ENCODE measurements at places on chromosomes 3 and 15. TPM values are rescaled to one million over a fixed set of nuclear protein-coding genes. Genes with fewer than 3 reads are reported as not detected.

The C3orf22 gene
- not detected for total RNA-seq

The FEZF2 gene
- total RNA-seq, result not detected

The PLAAT1 gene
- 0.66 TPM for total RNA-seq

The ZNF770 gene
- 16.3 TPM for total RNA-seq

The C3orf62 gene
- total RNA-seq, result 1.6 TPM

The GOLGA8N gene
- 15.9 TPM for total RNA-seq

DNA sequence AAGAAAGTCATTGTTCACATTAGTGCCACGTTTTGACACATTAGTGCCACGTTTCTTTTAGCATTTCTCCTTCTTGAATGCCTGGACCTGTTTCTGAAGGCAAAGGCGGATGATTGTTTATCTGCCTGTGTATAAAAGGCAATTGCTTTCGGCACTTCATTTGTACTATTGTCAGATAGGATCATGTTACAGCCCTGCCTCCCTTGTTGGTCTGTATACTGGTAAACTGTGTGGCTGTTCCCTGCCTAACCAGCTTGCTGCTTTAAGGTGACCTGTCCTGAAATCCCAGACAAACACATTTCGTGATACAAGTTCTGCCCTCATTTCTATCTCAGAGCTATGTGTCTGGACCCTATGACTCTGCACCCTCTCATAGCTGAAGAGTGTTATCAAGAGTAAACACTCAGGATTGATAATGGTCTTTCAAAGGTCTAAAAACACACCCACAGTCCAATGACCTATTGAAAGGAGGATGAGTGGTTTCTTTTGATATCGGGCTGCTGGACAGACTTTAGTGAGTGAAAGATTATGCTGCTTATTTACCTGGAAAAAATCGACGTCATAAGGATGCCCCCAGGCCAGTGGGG, 276.3 kb upstream of the MCTP2 start:
- no peak for DNase-seq

- DNase-seq, result no peak
These were observed 16.4 kb downstream of the SPG11 start for GRCh38 chr15:44647036-44647435.

DNA sequence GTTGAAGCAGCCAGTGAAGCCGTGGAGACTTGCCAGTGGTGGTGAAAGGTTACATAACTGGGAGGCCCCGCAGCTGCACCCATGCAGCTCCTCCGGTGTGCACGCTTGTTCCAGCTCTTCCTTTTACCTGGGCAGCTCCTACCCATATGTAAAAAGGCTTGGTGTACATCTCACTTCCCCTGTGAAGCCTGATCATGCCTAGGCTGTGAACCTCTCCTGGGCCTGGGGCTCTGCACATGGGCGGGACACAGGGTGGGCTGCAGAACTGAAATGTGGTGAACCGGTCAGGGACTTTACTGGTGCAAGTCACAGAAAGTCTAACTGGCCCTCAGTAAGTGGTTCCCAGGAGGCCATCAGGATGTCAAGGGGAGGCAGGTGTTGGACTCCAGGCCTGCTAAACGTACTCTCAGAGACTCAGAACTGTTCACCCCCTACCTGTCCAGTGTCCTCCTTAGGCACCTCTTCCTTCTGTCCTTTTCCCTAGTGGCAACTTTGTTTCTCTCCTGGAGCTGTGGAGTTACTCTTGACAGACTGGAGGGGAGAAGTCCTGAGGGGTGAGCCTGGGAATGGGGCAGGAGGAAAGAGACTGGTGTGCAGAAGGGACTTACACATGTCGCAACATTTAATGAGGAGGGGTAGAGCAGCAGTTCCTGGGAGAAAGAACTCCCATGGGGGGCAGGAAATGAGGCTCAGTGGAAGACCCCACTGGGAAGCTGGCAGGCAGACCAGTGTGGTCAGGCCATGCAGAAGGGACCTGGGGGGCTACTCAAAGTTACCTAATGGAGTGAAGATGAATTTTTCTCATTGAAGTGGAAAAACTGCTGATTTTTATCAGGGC, 148.1 kb downstream of the EEFSEC start:
- DNase-seq, result no peak

DNA sequence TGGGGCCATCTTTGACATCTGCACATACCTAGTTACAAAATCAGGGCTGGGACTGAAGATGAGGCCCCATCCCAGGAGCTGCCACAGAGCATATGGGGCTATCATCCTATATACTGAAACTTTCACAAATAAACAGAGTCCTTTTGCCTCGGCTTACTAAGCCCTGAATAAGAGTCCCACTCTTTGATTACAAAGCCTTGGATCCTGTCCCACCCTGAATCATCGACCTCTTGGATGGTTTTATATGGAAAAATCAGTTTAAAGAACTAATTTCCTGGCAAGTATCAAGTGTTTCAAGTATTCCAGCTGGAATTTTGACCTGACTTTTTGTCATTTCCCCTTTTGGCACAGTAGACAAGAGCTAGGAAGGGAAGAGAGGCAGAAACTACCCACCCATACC, 331.3 kb upstream of the FRG2C start:
- no peak for DNase-seq

DNA sequence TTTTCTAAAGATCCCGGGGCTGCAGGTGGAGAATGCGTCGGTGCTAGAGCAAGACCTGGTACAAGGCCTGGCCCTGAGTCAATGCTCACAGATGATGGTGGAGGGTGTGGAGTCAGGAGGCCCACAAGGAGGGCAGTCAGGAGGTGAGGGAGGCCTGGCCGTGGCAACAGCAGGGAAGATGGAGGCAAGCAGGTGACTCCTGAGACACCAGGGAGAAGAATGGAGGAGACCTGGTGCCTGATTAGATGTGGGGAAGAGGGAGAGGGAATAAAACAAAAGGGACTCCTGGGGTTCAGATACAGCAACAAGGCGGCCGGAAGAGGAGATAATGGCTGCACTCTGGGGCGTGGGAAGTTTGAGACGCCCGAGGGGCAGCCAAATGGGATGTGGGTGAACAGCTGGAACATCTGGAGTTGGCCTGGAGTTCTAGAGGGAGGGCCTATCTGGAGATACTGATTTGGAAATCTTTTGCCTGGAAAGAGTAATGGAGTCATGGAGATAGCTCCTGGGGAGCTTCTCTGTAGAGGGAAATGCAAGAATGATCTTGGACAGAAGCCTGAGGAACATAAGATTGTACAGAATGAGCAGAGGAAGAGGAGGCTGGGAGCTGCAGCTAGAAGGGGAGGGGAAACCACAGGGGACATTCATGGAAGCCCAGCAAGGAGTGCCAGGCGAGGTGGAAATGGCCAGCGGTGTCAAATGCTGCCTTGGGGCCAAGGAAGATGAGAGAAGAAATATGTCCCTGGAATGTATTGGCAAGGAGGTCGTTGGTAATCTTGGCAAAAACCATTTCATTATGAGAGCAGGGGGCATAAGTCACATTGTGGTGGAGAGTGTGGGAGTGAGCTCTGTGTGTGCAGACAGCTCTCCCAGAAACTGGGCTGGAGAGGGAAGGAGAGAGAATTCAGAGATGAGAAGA, 67.5 kb upstream of the CORO2B start:
- no peak for DNase-seq

DNA sequence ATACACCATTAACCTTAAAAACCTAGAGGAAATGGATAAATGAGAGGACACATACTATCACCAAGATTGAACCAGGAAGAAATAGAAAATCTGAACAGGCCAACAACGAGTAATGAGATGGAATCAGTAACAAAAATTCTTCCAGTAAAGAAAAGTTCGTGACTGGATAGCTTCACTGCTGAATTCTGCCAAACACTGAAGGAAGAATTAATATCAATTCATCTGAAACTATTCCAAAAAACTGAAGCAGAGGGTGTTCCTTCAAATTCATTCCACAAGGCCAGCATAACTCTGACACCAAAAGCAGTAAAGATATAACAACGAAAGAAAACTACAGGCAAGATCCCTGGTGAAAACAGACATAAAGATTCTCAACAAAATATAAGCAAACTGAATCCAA, 195.8 kb upstream of the GPR149 start:
- DNase-seq, result no peak

DNA sequence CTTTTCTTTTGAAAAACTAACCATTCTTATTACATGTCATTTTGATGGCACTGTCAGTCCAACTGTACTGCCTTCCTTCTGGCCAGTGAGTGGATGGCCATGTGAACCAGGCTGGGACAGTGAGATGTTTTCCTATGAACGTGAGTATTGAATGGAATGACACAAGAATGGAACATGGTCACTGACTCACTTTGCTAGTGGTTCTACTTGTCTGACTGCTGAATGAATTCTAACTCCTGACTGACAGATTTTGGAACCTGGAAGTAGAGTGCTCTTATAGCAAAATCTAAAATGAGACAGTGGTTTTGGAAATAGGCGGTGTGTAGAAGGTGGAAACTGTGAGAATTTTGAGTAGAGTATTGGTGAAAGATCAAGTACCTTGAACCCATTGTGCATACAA, 606.9 kb upstream of the KCNMB2 start:
- no peak for DNase-seq

- DNase-seq, result no peak
These were observed 252.9 kb downstream of the EBLN2 start for GRCh38 chr3:73314151-73314951.

- DNase-seq, result peak; percentile 40
These were observed 79.4 kb downstream of the TM4SF4 start for GRCh38 chr3:149553781-149554451.

DNA sequence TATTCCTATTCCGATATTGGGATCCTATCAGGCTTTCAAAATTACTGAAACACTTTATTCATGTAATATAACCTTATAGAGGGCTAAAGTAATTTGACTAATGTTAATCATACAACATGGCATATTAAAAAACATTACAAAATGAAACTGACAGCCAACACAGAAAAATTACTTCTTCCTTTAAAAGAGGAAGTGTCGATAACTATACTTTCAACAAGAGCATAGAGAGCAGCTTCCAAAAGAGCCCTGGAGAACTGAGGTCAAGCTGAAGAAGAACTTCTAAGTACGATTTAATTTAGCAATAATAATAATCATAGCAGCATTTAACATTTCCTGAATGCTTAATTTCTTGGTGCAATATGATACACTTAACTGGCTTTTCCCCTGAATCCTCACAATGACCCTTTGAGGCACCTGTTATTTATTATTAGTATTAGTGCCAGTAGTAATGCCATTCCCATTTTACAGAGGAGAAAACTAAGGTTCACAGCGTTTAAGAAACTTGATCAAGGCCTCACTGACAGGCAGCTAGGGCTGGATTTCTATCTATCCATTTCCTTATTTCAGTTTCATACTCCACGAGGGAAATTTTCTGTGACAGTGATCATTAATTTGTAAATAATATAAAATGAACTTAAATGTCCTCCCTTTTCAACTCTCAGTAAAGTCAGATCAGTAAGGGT, 181.6 kb downstream of the CFAP20DC start:
- no peak for DNase-seq

GRCh38 chr15:91924837-91925495, 71.5 kb downstream of the SLCO3A1 start:
- DNase-seq, result no peak

DNA sequence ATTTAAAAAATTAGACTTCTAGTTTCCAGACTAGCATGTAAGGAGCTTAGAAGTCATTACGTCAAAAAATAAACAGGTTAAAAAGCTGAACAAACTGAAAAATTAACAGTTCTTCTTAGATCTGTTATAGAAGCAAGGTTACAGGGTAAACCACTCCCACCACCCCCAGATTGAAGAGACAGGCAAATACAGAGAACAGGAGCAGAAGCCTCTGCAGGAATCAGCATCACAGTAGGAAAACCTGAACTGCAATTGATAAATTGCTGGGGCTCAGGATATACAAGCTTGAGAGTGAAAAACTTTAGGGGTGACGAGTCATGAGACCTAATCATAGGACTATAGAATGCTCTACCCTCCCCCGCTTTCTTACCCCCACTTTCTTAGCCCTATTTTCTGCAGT, 222.3 kb downstream of the UBE2E2 start:
- no peak for DNase-seq

GRCh38 chr3:149816986-149817385, 4.0 kb downstream of the RNF13 start:
- no peak for DNase-seq

DNA sequence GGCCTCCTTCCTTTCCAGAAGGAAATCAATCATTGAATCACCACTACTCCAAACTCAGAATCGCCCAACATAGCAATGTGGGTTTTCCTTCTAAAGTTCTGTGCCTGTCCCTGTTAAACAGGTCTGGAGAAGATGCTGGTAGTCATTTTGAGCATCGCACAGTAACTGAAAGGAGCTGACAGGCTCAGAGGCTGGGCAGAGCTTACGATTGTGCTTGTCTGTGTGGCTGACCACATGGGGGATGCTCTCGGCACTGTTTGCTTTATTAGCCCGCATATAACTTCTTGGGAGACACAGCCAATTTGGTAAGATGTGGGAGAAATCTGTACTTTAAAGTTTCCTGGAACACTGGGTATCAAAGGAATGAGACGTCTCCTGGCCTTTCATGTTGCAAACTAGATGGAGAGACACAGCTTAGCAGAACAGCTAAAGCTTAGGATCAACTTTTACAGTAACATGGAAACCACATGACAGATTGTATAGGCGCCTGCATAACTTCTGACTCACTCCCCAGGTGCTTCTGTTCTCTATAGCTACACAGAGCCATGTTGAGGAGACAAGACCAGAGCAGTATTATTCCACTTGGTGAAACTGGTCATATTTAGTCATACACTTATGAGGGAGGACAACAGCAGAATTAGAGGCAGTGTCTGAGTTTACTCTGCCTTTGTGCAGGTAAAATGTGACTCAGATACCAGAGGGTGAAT, 374.1 kb downstream of the RORA start:
- no peak for DNase-seq

- DNase-seq, result no peak
These were observed 279.2 kb downstream of the EDEM1 start for GRCh38 chr3:5466717-5467116.

DNA sequence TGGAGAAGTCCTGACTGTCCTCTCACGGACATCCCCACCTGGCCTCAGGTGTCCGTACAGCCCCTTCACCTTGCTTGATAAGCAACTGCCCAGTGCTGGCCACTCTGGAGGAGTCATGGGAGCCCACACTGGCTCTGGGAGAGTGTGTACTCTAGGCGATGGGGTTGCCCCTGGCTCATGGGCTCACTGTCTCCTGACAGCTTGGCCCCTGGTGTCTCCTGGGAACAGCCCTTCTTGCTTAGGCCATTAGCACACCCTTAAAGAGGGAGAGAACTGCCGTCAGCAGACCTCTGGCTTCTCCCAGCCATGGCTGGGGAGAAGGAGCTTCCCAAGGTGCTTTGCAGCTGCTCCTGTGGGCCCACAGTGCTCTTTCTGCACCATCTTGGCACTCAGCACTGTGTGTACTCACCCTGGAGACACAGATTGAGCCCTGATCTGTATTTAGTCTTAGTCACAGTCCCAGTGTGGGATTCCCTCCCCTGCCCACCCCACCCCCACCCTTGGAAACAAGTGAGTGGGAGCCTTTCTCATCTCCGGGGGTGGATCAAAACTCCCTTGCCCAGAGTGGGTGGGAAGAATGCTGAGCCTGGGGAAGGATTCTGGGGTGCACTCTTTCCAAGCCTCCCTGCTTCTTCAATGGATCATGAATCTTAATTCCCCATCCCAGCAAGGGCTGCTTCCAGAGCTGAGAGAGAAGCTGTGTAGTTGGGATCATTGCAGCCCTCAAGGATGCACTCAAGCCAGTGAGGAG, 83.5 kb upstream of the ADPGK start:
- DNase-seq, result no peak
